ENCODE measurements at places on chromosomes 11 and 22. TPM values are rescaled to one million over a fixed set of nuclear protein-coding genes. Genes with fewer than 3 reads are reported as not detected.

ALKBH3 gene
- 41.9 TPM for total RNA-seq

STK33 gene
- total RNA-seq: 1.4 TPM

MS4A12 gene
- not detected for total RNA-seq

TBX1 gene
- not detected for total RNA-seq

PKNOX2 gene
- not detected for total RNA-seq

EXPH5 gene
- total RNA-seq: 2.4 TPM

GRM5 gene
- not detected for total RNA-seq

NFAM1 gene
- total RNA-seq: 0.11 TPM

OR56A1 gene
- total RNA-seq: not detected

Measured in activated CD4-positive, alpha-beta T cell treated with anti-CD3 and anti-CD28 coated beads for 36 hours (primary cell).